Activated CD8-positive, alpha-beta T cell treated with anti-CD3 and anti-CD28 coated beads, Interleukin-2, amount 10 ng/mL, durations not matched to agents 7 days and 5 days (primary cell): ENCODE measurements at places on chromosomes 6 and 20. TPM values are rescaled to one million over a fixed set of nuclear protein-coding genes. Genes with fewer than 3 reads are reported as not detected.

DNA sequence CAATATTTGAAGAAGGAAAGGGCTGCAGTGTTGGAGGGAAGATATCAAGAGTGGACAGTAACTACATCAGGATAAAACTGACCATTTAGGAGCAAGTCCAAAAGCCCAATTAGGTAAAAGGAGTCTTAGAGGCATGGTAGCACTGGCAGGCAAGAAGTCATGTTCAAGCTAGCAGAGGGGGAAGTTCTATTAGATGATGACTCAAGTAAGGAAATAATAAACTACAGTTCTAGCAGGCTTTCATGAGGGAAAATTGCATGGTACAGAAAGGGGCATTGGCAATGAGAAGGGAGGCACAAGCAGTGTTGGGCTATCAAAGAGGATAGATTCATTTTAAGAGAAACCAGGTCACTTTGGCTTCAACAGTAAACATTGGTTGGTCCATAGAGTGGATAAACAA lies 156.1 kb upstream of the PTPRK start:
- no peaks in the 10 kb centered on the region for H3K36me3 ChIP-seq
- no peaks in the 10 kb centered on the region for H3K4me1 ChIP-seq
- peaks cover 2% of the 10 kb centered on the region for H3K27me3 ChIP-seq
- H3K4me3 ChIP-seq = no peak overlapping the region
- DNase-seq = no peak

DNA sequence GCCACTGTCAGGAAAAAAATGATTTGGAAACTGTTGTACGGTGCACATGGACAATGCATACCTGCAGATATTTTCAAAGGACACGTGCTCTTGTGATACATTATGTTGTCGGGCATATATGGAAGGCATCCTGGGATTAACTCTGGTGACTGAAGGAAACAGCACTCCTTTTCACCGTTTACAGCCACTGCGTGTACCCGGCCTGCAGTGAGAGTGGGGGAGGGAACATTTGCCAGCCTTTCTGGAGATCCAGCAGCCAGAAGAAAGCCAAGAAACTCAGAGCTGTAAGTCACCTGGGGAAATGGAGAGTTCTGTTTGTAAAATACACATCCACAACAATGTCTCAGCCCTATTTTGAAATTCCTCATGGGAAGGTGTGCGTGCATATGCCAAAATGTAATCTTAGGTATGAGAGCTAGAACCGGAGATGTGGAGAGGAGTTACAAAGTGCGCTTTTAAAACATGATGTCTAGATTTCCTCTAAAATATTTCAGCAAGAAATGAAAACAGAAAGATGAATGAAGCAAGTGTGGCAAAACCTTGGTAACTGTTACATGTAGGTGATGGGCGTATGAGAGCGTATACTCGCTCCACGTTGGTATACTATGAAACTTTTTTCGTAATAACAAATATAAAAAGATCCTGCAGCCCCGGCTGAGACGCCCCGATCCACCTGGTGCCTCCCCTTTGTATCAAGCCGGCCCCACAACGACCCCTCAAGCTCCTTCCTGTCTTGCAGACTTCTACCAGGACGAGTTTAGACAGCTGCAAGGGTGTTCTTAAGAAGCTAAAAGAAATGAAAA lies 8.6 kb upstream of the FOXF2 start:
- peak overlapping the region; percentile 27 for H3K4me3 ChIP-seq
- DNase-seq = no peak
- H3K27ac ChIP-seq = peak overlapping the region; percentile 26
- H3K27me3 ChIP-seq = peaks cover 69% of the 10 kb centered on the region

DNA sequence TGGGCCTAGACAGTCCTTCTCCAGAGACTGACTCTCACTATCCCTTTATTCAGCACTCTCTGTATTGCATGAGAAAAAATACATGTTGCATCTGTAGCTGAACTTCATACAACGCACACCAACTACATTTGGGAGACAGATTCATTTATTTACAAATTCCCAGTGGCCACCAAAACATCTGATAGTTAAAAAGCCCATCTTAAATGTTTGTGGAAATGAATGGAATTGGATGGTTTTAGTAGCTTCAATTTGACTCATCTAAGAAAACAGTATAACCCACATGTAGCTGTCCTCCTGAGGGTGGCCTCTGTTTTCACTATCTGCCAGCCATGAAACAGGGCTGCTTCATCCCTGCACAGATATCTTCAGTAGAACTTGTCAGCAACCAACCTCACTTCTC lies 116.3 kb downstream of the PCSK2 start:
- H3K36me3 ChIP-seq = no peaks in the 10 kb centered on the region
- H3K4me3 ChIP-seq = no peak overlapping the region
- no peaks in the 10 kb centered on the region for H3K4me1 ChIP-seq
- H3K27ac ChIP-seq = no peak overlapping the region

DNA sequence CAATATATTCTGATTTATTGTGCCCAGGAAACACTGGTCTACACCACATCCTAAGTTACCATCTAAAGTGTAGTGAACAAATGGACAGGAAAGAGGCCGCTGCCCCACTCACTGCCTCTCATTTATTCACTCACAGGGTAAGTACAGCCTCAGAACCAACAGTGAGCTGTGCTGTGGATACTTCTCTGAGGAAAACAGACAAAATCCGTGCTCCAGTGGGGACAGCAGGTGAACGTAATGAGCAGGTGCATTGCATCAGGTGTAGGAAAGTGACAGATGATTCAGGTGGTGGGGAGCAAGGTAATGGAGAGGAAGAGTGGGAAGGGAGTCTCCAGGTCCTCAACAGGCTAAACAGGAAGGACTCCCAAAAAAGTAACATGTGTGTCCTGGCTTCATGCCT lies 8.4 kb upstream of the ULBP2 start:
- peaks cover 82% of the 10 kb centered on the region for H3K27me3 ChIP-seq
- H3K4me1 ChIP-seq = peaks cover 11% of the 10 kb centered on the region
- H3K4me3 ChIP-seq = no peak overlapping the region
- H3K27ac ChIP-seq = no peak overlapping the region
- no peak for DNase-seq
- no peaks in the 10 kb centered on the region for H3K36me3 ChIP-seq

Gene OPRL1
- 2.0 TPM for total RNA-seq

Gene RBBP9
- 10.6 TPM for total RNA-seq

Gene ARFGEF2
- 20.1 TPM for total RNA-seq

GRCh38 chr6:36999751-37000125 lies 5.7 kb upstream of the FGD2 start:
- no peaks in the 10 kb centered on the region for H3K4me1 ChIP-seq
- H3K4me3 ChIP-seq = no peak overlapping the region
- H3K36me3 ChIP-seq = no peaks in the 10 kb centered on the region
- DNase-seq = no peak
- no peak overlapping the region for H3K27ac ChIP-seq

Gene SLC16A10
- 6.3 TPM for total RNA-seq

- H3K4me3 ChIP-seq = peak overlapping the region; percentile 95
- H3K27me3 ChIP-seq = peaks cover 1% of the 10 kb centered on the region
- H3K4me1 ChIP-seq = peaks cover 34% of the 10 kb centered on the region
- DNase-seq = no peak
These were observed 34.8 kb downstream of the HFE start for GRCh38 chr6:26122005-26122388.

GRCh38 chr6:133512410-133513016 lies 271.4 kb downstream of the EYA4 start:
- no peak overlapping the region for H3K27ac ChIP-seq
- no peaks in the 10 kb centered on the region for H3K36me3 ChIP-seq
- DNase-seq = peak; percentile 38
- H3K27me3 ChIP-seq = peaks cover 4% of the 10 kb centered on the region
- H3K4me1 ChIP-seq = no peaks in the 10 kb centered on the region

- peaks cover 3% of the 10 kb centered on the region for H3K27me3 ChIP-seq
- DNase-seq = no peak
- H3K4me3 ChIP-seq = no peak overlapping the region
- H3K27ac ChIP-seq = no peak overlapping the region
- peaks cover 21% of the 10 kb centered on the region for H3K4me1 ChIP-seq
- H3K36me3 ChIP-seq = peaks cover 2% of the 10 kb centered on the region
These were observed 168.0 kb downstream of the ZFAND3 start for GRCh38 chr6:37987559-37987958.

- peaks cover 13% of the 10 kb centered on the region for H3K4me1 ChIP-seq
- no peak overlapping the region for H3K4me3 ChIP-seq
- H3K27ac ChIP-seq = no peak overlapping the region
- DNase-seq = no peak
- H3K36me3 ChIP-seq = peaks cover 10% of the 10 kb centered on the region
These were observed 29.9 kb upstream of the SAMD3 start for GRCh38 chr6:130252527-130253237.
